ENCODE measurements at places on chromosomes 2 and 18.
A peak's percentile ranks its signal among the peaks of the same experiment; 100 is the strongest.

GRCh38 chr2:157897106-157897971, 21.2 kb upstream of the ACVR1 start:
- DNase-seq: peak; percentile 19

DNA sequence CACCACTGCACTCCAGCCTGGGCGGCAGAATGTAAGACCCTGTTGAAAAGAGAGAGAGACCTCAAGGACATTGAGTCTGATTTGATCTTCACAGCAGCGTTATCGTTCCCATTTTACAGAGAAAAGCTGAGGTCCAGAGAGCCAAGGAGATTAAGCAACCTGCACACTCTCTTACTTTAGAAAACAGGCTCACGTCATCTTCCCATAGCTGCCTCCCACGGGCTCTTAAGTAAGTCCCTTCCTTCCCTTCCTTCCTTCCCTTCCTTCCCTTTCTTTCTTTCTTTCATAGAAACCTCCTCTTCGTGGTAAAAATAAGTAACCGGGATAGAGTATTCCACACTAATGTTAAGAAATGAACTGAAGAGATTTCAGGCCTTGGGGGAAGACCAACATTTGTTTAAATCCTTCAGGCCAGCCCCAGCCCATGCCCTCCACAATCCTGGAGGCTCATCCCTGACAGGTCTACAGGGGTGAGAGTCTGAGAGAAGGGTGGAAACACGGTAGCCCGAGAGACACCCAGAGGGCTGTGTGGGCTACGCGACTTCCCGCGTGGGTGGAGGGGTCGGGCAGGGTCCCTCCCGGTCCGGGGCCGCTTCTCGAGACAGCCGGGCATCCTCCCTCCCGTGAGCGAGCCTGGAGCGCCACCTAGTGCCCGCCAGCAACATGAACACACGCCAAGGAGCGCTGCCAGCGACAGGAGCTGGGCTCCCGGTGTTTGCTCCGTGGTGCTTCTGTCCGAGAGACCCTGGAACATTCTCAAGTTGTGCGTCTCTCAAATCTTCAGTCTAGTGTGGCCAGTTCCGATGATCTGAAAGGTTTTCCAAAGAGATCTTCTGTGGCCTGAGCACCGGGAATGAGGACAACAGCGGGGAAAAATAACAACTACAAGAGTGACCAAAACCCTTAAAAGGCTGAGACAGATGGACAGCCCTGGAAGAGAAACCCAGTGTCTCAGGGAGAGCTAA, 160.3 kb downstream of the INO80D start:
- DNase-seq: peak; percentile 57

DNA sequence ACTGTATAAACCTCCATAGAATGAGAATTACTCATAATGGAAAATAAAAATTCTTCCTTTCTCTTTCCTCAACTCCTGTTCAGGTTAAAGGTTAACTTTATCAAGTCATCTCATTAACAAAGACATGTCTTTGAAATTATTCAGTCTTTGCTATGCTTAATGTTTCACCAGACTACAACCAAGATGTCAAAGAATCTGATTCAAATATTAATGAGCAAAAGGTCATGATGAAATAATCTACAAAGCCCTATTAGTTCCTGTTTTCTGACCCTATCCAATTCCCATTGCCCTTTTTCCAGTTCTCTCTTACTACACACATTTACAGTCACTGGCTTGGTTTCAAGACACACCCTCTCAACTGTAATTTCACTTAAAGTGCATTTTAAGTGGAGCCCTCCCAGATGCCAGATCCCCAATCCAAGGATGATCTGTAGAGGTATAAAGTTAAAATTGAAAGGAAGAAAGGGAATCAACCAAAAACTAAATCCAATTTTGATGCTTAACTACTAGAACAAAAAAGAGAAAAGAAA, 246.9 kb upstream of the CYP26B1 start:
- no peak for DNase-seq

DNA sequence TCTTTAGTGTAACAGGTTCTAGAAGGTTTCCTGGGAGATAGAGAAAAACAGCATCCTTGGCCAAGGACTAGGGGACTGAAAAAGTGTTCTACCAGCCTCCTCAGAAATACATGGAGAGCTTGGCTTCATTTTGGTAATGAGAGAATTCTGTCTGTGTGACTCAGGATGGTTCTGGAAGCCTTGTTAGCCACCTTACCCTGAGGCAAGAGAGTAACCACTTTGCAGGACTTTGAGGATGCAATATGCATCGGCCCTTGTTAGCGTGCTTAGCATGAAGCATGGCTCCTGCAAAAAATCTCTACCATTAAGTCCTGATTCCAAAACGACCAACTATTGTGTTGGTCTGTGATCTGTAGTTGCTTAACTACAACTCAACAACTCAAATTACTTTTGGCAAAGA, 79.8 kb downstream of the C1QL2 start:
- no peak for DNase-seq

DNA sequence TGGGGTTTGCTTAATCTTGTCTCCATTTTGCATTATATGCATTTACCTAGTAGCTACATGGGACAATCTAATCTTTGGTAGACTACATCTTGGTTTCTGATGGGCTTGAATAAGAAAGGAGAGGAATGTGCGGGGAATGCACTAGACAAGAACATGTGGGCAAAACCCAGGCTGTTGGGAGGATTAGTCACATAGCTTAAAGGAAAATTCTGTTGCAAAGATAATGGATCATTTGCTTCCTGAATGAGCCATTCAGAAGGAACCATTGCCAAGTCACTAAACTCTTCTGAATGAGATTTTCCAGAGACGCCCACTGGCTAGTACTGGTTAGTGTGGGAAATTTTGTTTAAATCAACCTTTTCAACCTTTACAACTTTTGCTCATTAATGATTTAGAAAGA, 84.8 kb downstream of the OSBPL6 start:
- no peak for DNase-seq

- no peak for DNase-seq
These were observed 582 bp upstream of the RAB31 start for GRCh38 chr18:9707381-9708056.

DNA sequence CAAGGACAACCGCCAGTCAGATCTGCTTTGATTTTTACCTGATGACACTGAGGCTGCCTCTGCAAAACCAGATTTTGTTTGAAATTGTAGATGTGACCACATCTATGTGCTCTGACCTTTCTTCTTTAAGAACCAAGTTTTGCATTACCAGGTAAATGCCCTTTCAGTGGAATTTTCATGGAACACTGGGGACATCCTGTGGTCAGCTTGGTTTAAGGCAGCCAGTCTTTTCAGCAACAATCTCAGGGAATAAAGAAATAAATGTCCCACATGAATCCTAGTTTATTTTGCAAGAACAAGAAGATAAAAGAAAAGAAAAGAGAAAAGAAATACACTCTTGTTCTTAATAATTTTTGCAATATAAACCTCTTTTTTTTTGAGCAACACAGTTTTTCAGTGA, 90.6 kb downstream of the POU3F3 start:
- no peak for DNase-seq

GRCh38 chr2:28357948-28358667, 34.5 kb upstream of the FOSL2 start:
- no peak for DNase-seq

DNA sequence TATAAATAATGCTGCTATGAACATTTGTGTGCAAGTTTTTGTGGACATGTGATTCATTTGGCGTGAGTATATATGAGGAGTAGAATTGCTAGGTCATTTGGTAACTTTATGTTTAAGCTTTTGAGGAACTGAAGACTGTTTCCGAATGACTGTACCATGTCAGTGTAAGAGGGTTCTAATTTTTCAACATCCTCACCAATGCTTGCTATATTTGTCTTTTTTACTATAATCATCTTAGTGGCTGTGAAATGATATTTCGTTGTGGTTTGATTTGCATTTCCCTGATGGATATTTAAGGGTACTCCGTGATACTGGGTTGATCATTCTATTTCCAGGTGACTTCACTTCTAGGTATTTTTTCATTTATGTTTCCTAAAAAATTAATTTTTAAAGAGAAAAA, 241.1 kb downstream of the BCL2 start:
- DNase-seq: no peak

- DNase-seq: no peak
These were observed 50.5 kb upstream of the MSTN start for GRCh38 chr2:190113000-190113399.

- DNase-seq: peak; percentile 42
These were observed 727 bp downstream of the NCOA1 start for GRCh38 chr2:24491542-24492420.

- no peak for DNase-seq
These were observed 139.6 kb downstream of the SH3BP4 start for GRCh38 chr2:235091421-235091820.

DNA sequence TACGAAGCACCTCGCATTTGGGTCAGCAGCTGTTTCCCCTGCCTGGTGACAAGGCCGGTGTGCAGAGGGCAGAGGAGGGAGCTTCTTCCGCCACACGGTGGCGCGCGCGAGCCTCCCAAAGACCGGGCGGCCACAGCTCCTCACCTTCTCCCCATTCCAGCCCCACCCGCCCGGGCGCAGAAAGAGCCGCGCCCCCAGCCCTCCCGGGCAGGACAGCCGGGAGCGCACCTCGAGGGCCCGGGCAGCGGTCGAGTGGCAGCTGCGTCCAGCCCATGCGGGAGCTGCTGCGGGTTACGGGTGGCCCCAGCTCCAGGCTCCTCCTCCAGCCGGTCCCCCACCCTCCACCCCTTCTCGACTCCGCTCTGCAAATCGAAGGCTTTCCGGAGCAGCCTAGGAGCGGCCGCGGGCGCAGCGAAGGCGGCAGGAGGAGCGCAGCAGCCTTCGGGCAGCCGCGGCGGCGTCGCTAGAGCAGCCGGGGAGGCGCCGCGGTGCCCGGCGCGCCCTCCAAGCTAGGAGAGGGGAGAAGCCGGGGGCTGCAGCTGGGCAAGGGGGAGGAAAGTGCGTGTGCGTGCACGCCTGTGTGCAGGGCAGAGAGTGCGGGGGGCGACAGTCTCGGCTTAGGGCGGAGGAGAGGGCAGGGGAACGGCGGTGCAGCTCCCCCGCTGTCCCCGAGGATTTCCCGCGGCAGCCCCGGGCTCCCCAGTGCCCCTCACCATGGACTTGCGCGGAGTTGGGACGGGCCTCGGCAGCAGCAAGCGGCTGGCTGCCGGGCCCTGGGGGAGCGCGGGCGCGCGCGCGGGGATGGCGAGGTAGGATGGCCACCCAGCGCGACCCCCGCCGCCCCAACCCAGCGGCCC, at the start of gene CCDC85A:
TSS of gene CCDC85A (plus strand) at position 348 of the 857 bp plus-strand sequence. CDS start 635 bp downstream, outside the sequence.
- DNase-seq: peak; percentile 18

DNA sequence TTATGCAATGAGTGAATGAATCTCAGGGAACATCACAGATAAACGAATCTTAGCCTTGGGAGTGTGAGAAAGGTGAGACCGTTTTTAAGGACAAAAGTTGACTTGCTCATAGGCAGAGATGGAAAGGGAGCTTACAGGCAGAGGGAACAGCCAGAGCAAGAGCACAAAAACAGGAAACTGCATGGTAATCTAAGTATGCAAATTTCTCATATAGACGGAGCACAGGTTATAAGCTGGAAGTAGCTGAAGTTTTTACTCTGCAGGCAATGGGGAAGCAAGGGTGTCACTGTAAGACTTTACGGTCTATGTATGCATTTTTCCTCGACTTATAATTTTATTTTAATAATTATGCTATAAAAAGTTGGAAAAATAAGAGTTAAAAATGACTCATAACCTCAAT, 44.8 kb upstream of the STRN start:
- DNase-seq: no peak
